ENCODE measurements at places on chromosomes 13 and 19.

DNA sequence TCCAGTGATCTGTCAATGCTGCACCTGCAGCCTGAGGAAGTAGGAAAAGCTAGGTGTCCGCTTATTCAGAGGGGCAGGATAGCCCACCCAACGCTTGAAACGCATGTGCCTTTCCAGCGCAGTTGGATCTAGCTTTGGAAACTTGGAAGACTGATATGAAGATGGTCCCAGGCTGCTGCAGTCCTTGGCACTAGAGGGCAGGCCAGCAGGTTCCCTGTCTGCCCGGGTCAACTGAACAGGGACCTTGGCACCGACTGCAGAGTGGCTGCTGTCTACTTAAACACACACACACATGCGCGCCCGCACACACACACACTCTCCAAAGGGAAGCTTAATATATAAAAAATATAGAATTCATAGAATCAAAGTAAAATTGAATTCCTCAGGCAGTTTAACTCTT lies 100.0 kb downstream of the TSHZ3 start:
- no peak for DNase-seq

DNA sequence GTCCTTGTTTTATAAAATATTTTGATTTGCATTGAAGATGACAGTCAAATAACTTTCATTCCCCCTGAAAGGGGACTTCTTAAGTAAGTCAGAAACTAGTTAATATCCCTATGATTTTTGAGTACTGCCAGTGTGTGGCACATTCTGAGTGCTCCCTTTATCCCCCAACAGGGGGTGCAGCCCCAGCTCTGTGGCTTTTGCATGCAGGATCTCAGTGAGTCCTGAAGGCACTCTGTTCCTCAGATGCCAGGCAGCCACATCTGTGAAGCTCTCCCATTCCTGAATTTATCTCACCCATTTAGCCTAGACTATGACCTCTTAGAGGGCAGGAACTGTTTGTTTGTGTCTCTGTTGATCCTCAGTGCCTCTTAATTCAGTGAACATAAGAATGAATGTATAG lies 123.1 kb downstream of the CDK8 start:
- DNase-seq = no peak

DNA sequence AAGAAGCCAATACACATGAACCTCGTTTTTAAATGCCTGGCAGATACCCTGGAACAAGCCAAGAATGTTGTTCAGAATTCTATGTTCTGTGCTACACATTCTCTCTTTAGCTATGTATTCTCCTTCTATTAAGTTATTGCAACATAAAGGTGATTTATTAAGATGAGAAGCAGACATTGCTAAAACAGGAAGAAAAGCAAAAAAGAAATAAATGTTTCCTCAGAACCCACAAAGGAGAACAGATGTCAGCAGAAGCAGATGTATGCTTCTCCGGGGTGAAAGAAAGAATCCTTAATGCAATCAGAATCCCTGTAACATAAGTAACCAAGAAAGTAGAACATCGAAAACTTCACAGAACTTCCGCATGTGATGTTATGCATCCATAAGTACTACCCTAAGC lies 302.9 kb downstream of the DCT start:
- no peak for DNase-seq

- DNase-seq = no peak
Observed at GRCh38 chr19:5115771-5116202, 146.9 kb downstream of the KDM4B start.

- DNase-seq = no peak
Observed at GRCh38 chr19:8688930-8689329, 9.7 kb downstream of the ACTL9 start.

- no peak for DNase-seq
Observed at GRCh38 chr19:27972291-27973040, 1240.5 kb downstream of the UQCRFS1 start.

- no peak for DNase-seq
Observed at GRCh38 chr19:50505856-50506611, 5.0 kb downstream of the JOSD2 start.

- no peak for DNase-seq
Observed at GRCh38 chr13:112079696-112080095, 12.7 kb downstream of the SOX1 start.

DNA sequence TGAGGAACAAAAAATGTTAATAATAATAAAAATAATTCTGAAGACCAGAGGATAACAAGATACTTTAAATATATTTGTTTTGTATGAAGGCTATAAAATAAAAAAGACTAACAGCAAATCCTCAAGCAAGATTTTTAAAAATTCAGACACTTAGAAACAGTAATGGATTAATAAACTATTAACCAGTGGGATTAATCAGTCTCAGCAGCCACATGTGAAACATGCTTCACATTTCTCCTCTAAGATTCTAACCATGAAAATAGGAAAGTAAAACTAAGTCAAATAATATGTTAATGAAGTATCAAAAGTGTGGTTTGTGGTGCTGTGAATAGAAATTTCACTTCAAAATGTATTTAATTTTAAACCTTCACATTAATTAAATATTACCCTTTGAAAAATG lies 57.4 kb downstream of the KCNRG start:
- no peak for DNase-seq

- DNase-seq = no peak
Observed at GRCh38 chr19:47499863-47500830, 14.7 kb downstream of the NAPA start.

DNA sequence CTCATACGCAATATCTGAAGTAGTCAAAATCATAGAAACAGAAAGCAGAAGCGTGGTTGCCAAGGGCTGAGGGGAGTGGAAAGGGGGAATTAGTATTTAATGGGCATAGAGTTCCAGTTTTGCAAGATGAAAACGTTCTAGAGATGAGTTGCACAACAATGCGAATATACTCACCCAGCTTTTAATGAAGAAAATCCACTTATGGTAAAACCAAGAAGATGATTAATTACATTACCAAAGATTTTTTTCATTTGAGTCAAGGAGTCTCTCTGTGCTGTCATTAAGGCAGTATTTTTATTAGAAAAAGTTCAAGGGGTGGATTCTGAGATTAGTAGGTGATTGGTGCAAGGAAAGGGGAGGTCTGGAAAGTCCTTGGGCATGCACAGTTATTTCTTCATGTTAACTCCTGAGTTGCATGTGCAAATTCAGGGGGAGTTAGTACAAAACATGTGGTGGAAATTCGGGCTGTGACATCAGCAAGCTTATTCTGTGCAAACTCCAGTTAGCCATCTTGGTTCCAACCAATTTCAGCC lies 6.9 kb upstream of the CBY2 start:
- DNase-seq = peak; percentile 3

DNA sequence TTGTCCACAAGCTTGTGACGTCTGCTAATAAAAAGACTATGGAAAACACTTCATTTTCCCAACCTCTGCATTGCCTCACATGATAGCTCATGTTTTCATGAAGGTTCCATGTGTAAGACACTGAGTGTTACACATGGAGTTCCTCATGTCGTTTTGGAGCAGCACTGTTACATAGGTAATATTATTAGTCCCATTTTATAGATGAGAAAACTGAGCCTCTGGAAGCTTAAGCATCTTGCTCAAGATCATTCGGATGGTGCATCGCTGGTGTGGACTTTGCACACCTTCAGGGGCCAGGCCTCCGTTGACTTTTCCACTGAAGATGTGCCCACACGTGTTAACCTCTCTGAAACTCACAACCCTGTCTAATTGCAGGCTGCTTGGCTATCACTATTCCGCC lies 743.4 kb downstream of the UQCRFS1 start:
- no peak for DNase-seq

GRCh38 chr13:87533776-87534175 lies 137.4 kb upstream of the SLITRK5 start:
- DNase-seq = no peak

DNA sequence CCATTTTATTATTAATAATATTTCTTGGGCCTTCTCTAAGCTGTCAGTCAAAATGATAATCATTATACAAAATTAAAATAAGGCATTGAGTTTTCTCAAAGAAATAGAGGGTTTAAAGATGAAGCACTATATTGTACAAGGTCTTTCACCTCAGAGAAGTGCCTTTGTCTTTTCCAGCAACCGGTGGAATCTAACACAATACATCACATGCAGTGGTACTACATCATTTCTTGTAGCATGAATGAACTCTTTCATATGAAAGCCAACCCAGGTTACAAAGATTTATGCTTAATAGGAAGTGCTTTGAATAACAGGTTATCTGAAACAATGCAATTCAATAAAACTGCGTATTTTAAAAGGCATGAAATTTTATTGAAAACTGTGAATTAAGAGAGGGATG lies 1620.8 kb downstream of the PCDH9 start:
- DNase-seq = no peak

- peak; percentile 54 for DNase-seq
Observed at GRCh38 chr19:48419158-48419920, 25.9 kb downstream of the GRIN2D start.

- peak; percentile 63 for DNase-seq
Observed at GRCh38 chr19:588093-588740, 1.5 kb upstream of the HCN2 start.

GRCh38 chr13:23243066-23243465 lies 62.3 kb downstream of the SGCG start:
- no peak for DNase-seq

- no peak for DNase-seq
Observed at GRCh38 chr19:29104605-29105241, 108.2 kb downstream of the UQCRFS1 start.

GRCh38 chr19:4970558-4971423 lies 1.9 kb downstream of the KDM4B start:
- DNase-seq = no peak

DNA sequence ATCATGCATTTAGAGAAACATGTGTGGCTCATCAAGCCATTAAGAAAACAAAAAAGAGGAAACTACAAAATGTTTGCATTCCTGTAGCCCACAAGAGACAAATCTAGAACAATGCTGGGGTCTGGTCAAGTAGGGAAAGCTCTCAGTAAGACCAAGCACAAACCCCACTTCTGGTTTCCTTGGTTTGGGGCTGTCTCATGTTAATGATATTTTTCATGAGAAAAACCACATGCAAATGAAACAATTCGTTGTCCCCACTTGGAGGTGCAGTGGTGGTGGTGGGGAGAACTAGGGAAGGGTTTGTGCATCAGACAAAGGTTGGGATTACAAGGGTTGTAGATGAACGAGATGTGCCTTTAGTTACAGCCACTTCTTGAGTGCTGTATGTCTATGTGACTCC lies 7.0 kb upstream of the RB1 start:
- no peak for DNase-seq

DNA sequence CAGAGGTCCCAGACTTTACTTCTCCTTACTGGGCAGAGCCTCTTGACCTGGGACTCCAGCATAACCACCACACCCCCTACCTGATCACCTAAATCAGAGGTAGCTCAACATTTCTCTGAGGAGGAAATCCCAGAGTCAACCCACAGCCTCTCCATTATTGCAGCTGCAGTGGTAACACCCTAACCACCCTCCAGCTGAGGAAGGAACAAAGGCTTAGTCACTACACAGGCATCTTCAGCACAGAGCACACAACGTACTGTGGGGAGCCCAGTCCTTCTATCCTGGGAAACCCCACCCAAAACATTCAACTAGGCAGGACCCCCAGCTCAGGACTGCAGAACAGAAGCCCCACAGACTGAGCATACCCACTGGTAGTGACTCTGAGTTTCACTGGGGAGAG lies 824.7 kb upstream of the SLITRK5 start:
- DNase-seq = no peak

GRCh38 chr19:46726551-46726950 lies 9.6 kb upstream of the PRKD2 start:
- no peak for DNase-seq

DNA sequence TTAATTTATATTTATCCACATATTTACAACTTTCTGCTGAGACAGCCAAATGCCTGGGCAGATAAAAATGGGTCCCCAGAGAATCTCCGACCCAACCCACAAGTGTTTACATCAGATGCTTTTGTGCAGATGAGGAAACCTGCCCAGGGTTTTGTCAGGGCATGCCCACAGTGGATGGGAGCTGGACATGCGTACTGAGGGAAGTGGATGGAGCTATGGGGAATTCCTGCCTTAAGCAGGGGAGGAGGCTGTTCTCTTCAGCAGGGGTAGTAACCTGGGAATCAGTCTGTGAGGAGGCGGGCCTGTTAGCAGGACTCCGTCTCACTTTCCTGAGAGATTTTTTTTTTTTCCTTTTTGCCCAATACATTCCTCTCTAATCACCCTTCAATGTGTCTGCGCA lies 122.9 kb downstream of the RFC3 start:
- DNase-seq = no peak

DNA sequence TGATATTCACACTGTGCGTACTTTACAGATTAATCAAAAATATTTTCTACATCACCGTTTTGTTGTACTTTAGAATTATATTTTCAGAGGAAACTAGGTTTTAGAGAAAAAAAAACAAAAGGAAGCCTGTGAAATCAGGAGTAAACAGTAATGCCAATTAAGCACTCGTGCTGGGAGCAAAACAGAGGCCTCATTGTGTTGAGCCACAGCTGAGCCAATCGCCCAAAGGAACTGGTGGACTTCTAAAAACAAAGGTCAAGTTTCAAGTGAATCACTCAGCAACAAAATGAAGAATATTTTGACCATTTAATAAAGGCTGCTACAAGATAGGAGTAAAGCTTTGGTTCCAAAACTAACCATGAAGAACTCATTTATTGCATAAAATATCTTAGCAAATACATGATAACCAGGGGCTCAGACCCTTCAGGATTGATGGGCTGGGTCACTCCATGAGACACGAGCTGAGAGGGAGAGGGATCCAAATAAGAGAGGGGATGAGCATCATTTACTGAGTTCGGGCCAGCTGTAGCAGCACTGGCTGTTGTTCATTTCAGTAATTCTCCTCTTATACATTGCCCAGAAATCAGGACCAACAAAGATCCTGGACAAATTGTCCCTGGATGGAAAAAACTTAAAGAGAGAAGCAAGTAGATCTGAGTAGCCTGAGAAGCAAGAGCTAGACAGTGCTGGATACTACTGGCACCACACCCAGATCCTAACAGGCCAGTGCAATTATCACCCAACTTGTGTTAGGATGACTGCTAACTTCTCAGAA lies 8.3 kb upstream of the NALCN start:
- DNase-seq = no peak

- peak; percentile 65 for DNase-seq
Observed at GRCh38 chr19:46542428-46543230, 47.0 kb upstream of the PNMA8B start.

- no peak for DNase-seq
Observed at GRCh38 chr19:39381910-39382611, 8.8 kb downstream of the PAF1 start.
